ENCODE measurements at places on chromosomes 16 and 17. TPM values are rescaled to one million over a fixed set of nuclear protein-coding genes. Genes with fewer than 3 reads are reported as not detected.

ODAD4 gene
- total RNA-seq: 0.30 TPM

ADAD2 gene
- not detected for total RNA-seq

OSGIN1 gene
- 1.2 TPM for total RNA-seq

KRT25 gene
- not detected for total RNA-seq

SLC38A8 gene
- not detected for total RNA-seq

IRX3 gene
- 0.32 TPM for total RNA-seq

IL34 gene
- 1.9 TPM for total RNA-seq

ADAMTS18 gene
- under 0.01 TPM for total RNA-seq

FOXN1 gene
- not detected for total RNA-seq

CRYBA1 gene
- not detected for total RNA-seq

MT1F gene
- not detected for total RNA-seq

MYH1 gene
- total RNA-seq: 0.09 TPM

MPRIP gene
- 301 TPM for total RNA-seq

MYCBPAP gene
- 0.59 TPM for total RNA-seq

RHOT1 gene
- 44.9 TPM for total RNA-seq

OTOP3 gene
- not detected for total RNA-seq

KCNJ16 gene
- total RNA-seq: not detected

CEP20 gene
- 40.8 TPM for total RNA-seq

C17orf78 gene
- total RNA-seq: not detected

DHRS7C gene
- total RNA-seq: not detected
